ENCODE measurements at places on chromosomes 2 and 18.

DNA sequence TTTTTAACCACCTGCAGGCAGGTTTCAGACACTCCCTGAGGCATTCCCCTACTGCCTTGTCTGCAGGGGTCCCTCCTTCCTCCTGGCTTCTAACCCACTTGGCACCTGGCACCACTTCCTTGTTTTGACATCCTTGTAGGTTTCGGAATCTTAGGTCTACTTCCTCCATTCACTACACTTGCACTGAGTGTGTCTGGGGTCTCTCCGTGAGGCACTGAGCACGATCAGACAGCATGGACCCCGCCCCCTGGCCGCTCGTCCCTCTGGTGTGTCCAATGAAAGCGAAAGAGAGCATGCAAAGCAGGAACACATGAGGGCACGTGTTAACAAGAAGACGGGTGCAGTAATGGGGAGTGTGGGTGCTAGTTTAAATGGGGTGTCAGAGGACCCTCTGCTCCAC lies 63.8 kb downstream of the HAUS1 start:
- H3K27me3 ChIP-seq: no peaks in the 10 kb centered on the region
- DNase-seq: no peak
- no peak overlapping the region for H3K27ac ChIP-seq
- H3K36me3 ChIP-seq: no peaks in the 10 kb centered on the region
- no peak overlapping the region for H3K4me3 ChIP-seq

DNA sequence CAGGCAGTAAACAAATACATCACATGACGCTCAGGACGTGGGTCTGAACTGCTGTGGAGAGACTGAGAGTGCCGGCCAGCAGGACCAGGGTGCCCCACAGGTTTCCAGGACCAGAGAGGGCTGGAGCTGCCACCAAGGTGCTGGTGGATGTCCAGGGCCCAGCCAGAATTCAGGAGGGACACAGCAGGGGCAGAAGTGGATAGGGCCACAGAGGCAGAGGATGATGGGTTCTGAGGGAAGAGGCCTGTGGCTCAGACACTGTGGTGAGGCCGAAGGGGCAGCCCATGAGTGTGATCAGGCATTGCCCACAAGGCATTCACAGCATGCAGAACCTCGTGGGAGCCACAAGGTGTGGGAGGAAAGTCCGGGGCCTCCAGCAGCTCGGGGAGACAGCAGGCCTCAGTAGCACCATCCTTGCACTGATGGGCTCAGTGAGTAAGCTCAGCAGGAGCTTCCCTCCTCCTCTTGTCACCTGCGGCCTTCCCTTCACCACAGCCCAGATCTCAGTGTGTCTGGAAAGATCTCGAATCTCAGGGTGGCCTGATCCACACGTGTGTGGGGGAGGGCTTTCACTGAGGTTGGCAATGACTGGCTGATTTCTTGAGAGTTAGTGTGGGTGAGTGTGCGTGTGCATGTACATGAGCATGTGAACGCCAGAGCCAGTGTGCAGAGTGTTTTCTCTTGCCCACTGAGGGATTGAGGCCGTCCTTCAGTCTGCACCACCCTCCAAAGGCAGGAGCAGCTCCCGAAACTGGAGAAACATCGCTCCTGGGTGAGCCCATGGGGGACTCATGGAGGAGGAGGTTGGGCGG lies 181.8 kb upstream of the RAB6C start:
- no peak overlapping the region for H3K4me3 ChIP-seq
- H3K4me1 ChIP-seq: no peaks in the 10 kb centered on the region
- no peak overlapping the region for H3K27ac ChIP-seq
- H3K27me3 ChIP-seq: no peaks in the 10 kb centered on the region

DNA sequence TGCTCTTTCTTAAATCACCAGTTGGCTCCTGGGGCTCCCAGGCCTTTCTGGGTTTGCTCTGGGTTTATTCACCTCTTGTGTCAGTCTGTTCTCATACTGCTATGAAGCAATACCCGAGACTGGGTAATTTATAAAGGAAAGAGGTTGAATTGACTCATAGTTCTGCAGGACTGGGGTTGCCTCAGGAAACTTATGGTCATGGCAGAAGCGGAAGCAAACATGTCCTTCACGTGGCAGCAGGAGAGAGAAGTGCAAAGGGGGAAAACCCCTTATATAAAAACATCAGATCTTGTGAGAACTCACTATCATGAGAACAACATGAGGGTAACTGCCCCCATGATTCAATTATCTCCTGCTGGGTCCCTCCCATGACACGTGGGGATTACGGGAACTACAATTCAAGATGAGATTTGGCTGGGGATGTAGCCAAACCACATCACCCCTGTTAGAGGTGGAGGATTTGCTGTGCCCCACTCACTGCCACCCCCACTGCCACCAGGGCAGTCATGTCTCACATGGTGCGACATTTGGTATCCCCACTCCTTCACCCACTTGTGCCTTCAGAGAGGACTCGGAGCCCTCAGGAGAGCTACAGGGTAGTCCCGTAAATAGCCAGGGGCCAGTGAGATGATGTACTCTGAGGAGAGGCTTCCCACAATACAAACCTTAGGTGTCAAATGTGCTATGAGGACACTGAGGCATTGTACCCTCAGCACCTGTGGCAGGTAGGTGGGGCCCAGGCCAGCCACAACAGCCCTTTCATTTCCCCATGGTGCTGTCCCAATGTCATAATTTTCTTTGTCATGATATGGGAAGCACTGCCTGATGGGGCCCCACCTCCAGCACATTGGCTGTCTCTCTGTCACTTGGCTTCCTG lies 35.7 kb downstream of the CDC42EP3 start:
- H3K36me3 ChIP-seq: no peaks in the 10 kb centered on the region
- H3K4me1 ChIP-seq: peaks cover 8% of the 10 kb centered on the region
- DNase-seq: no peak
- H3K4me3 ChIP-seq: no peak overlapping the region

DNA sequence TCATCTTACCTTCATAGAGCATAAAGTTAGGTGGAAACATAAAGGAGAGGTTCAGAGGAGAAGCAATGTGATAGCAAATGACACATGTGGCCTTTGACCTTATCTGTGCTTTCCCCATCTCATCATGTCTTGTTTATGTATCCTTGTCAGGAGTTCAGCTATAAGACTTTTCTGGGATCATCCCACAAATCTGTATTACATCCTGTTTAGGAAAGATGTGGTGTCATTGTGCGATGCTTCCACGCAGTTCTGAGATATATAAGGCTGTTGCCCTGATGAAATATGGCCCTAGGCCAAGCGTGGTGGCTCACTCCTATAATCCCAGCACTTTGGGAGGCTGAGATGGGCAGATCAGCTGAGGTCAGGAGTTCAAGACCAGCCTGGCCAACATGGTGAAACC lies 15.5 kb upstream of the MGAT5 start:
- no peaks in the 10 kb centered on the region for H3K27me3 ChIP-seq
- no peaks in the 10 kb centered on the region for H3K36me3 ChIP-seq
- DNase-seq: no peak

DNA sequence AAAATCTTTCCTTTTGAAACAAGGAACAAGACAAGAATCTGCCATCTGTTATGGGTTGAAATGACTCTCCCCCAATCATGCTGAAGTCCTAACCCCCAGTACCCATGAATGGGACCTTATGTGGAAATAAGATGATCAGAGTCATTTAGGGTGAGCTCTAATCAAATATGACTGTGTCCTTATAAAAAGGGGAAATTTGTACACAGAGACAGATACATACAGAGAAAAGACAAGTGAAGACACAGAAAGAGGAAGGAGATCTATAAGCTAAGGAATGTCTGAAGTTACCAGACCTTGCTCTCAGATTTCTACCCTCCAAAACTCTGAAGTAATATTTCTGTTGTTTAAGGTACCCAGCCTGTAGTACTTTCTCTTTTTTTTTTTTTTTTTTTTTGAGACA lies 15.7 kb downstream of the TGFBRAP1 start:
- no peak for DNase-seq
- H3K27ac ChIP-seq: no peak overlapping the region
- no peak overlapping the region for H3K4me3 ChIP-seq
- H3K36me3 ChIP-seq: no peaks in the 10 kb centered on the region
- H3K4me1 ChIP-seq: no peaks in the 10 kb centered on the region

DNA sequence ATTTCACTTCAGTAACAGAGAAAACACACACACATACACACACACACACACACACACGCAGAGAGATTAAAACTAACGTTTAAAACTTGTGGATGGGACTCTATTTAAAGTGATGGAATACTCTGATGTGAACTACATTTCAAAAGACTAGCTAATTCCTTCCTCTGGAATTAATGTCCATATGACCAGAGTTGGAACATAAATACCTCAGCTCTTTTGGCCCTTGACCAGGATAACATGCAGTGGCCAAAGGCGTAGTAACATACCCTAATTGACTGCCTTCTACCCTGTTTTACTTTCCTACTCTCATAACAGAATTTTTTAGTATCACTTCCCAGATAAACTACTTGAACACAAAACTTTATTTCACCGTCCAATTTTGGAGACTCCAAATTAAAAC lies 671.3 kb upstream of the CHAC2 start:
- no peak overlapping the region for H3K27ac ChIP-seq
- H3K4me1 ChIP-seq: no peaks in the 10 kb centered on the region
- no peak for DNase-seq
- H3K4me3 ChIP-seq: no peak overlapping the region
- H3K27me3 ChIP-seq: no peaks in the 10 kb centered on the region

DNA sequence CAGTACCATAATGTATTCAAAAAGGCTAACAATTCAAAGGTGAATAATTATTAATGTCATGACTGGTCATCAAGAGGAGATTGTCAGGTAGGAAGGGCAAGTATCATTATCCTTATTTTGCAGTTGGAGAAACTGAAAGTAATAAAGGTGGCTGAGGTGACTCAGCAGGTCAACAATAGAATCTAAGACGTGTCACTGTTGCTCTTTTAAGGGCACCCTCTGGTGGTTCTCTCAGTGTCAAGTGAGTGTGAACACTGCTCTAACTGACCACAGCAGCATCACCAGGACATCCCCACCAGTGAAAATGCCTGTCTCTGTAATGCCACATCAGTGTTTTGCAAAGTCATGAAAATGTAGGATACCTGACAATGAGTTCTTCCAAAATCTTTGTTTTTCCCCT lies 69.7 kb downstream of the DCC start:
- no peak overlapping the region for H3K27ac ChIP-seq
- no peaks in the 10 kb centered on the region for H3K27me3 ChIP-seq
- no peaks in the 10 kb centered on the region for H3K4me1 ChIP-seq
- no peak overlapping the region for H3K4me3 ChIP-seq

- no peak overlapping the region for H3K4me3 ChIP-seq
- H3K4me1 ChIP-seq: no peaks in the 10 kb centered on the region
- DNase-seq: no peak
- no peak overlapping the region for H3K27ac ChIP-seq
Measured at GRCh38 chr2:189982780-189983394, 79.6 kb downstream of the MSTN start.

DNA sequence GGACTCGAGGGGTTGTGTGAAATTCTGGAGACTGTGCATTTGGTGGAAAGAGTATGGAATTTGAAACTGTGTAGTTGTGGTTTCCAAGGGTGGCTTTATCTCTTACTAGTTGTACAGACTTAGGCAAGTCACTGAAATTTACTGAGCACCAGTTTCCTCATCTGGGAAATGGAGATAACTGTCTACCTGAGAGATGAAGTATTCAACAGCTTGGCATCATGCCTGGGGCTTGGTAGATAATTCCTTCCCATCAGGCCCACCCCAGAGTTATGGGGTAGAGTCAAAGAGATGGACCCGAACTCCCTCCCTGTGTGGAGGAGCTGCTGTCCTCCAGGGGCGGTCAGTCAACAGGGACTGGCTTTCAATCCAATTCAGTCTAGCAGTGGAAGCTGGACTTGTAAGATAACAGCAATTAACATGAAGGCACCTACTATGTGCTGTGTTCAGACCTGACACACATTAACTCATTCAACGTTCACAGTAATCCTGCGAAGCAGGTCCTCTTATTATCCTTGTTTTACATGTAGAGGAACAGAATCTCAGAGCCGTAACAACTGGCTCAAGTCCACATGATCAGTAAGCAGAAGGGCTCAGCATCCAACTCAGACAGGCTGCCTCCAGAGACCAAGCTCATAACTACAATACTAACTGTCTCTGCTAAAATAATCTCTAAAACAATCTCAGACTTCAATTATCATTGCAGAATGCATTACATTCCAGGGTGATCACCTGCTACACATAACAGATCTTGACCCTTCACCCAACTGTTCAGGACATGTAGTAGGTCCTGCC lies 432.1 kb downstream of the LPIN1 start:
- no peak for DNase-seq
- no peak overlapping the region for H3K27ac ChIP-seq
- peaks cover 17% of the 10 kb centered on the region for H3K4me1 ChIP-seq
- H3K4me3 ChIP-seq: no peak overlapping the region

DNA sequence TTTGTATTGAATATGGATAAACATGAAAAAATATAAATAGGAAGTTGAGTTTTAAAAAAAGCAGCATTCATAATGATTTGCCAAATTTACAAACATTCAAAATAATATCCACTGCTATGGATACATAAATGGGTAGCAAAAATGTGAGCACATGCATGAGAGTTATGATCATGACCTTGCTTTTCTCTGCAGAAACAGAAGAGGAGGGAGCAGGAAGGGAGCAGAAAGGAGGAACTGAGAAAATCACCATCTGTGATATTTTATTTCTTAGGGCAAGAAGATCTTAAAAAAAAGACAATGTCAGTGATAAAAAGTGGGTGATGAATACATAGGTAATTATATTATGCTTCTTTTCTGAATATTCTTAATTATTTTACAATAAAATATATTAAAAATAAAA lies 17.7 kb upstream of the CCDC93 start:
- H3K27me3 ChIP-seq: no peaks in the 10 kb centered on the region
- DNase-seq: no peak
- no peak overlapping the region for H3K27ac ChIP-seq
- H3K36me3 ChIP-seq: no peaks in the 10 kb centered on the region
- no peaks in the 10 kb centered on the region for H3K4me1 ChIP-seq

DNA sequence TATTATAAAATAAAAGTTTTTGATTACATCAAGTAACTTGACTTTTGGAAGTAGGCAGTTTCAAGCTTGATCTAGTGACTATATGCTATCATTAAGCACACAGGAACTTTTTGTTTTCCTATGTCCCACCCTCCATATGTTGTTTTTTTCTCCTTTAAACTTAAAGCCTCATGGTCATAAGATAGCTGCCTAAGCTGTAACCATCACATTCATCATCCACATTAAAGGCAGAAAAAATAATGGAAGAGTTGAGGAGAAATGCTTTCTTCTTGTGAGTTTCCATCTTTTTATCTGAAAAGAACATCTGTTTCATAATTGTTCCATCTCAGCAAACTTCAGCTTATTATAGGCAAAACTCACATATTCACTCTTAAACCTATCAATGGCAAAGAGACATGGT lies 630.4 kb downstream of the STK39 start:
- no peaks in the 10 kb centered on the region for H3K27me3 ChIP-seq
- H3K4me1 ChIP-seq: no peaks in the 10 kb centered on the region
- no peak overlapping the region for H3K4me3 ChIP-seq
- no peak overlapping the region for H3K27ac ChIP-seq

DNA sequence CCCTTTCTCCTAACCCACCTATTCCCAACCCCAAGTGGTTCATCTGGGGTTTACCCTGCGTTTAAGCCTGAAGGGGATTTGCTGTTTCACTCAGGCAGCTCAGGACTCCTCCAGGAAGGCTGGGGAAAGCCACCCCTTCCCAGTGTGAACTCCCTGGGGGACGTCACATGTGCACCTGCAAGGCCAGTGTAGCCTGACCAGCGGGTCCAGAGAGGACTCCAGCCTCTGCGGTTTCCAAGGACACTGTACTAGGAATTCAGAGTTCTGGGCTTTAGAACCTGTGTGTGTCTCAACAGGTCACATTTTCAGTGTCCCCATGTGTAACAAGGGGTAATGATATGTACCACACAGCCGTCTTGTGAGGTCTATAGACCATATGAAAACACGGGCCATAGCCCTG lies 17.9 kb downstream of the EHD3 start:
- H3K27me3 ChIP-seq: no peaks in the 10 kb centered on the region
- no peak overlapping the region for H3K4me3 ChIP-seq
- no peaks in the 10 kb centered on the region for H3K36me3 ChIP-seq
- no peak overlapping the region for H3K27ac ChIP-seq
- no peak for DNase-seq

All from vagina (tissue), 2 donors.